Esophagus (tissue), 2 donors: ENCODE measurements at places on chromosomes 11 and 22. TPM values are rescaled to one million over a fixed set of nuclear protein-coding genes. Genes with fewer than 3 reads are reported as not detected.

Gene CLDN25
- polyA plus RNA-seq: not detected

Gene KRTAP5-11
- polyA plus RNA-seq: not detected

Gene SMIM35
- polyA plus RNA-seq: 0.02 TPM

Gene SYNGR1
- polyA plus RNA-seq: 32.5 TPM

Gene UPK2
- polyA plus RNA-seq: 1.1 TPM

Gene A4GALT
- 19.3 TPM for polyA plus RNA-seq

Gene PGR
- 0.12 TPM for polyA plus RNA-seq

Gene UBQLNL
- 0.49 TPM for polyA plus RNA-seq

Gene TMEM191C
- polyA plus RNA-seq: 3.9 TPM

Gene NCAM1
- 1.7 TPM for polyA plus RNA-seq

Gene SLC25A18
- 0.16 TPM for polyA plus RNA-seq

Gene NXPE2
- not detected for polyA plus RNA-seq

Gene LSP1
- polyA plus RNA-seq: 130 TPM

Gene TMEM45B
- 59.9 TPM for polyA plus RNA-seq

Gene CD44
- 161 TPM for polyA plus RNA-seq

Gene TSPAN18
- polyA plus RNA-seq: 2.2 TPM

Gene GSTP1
- 3,504 TPM for polyA plus RNA-seq

Gene BDNF
- 0.80 TPM for polyA plus RNA-seq

Gene GGTLC3
- not detected for polyA plus RNA-seq

Gene RCN1
- polyA plus RNA-seq: 26.6 TPM

Gene USP2
- 2.1 TPM for polyA plus RNA-seq

Gene GLYATL2
- 0.13 TPM for polyA plus RNA-seq

Gene KRTAP5-1
- polyA plus RNA-seq: not detected

Gene FIBIN
- 5.4 TPM for polyA plus RNA-seq

Gene MYRF
- polyA plus RNA-seq: 0.18 TPM

Gene LARGE2
- polyA plus RNA-seq: 20.7 TPM

Gene OR5A1
- polyA plus RNA-seq: not detected

Gene MUC15
- polyA plus RNA-seq: 19.1 TPM

Gene DEUP1
- not detected for polyA plus RNA-seq
